ENCODE measurements at places on chromosomes 5 and 9. TPM values are rescaled to one million over a fixed set of nuclear protein-coding genes. Genes with fewer than 3 reads are reported as not detected.
A peak's percentile ranks its signal among the peaks of the same experiment; 100 is the strongest.

Gene PCDH12
- 0.42 TPM for polyA plus RNA-seq

Gene ENHO
- 9.4 TPM for polyA plus RNA-seq

Gene TSLP
- polyA plus RNA-seq = 0.36 TPM

Gene PCDHB6
- not detected for polyA plus RNA-seq

Gene PCA3
- polyA plus RNA-seq = 0.15 TPM

Gene SIT1
- not detected for polyA plus RNA-seq

DNA sequence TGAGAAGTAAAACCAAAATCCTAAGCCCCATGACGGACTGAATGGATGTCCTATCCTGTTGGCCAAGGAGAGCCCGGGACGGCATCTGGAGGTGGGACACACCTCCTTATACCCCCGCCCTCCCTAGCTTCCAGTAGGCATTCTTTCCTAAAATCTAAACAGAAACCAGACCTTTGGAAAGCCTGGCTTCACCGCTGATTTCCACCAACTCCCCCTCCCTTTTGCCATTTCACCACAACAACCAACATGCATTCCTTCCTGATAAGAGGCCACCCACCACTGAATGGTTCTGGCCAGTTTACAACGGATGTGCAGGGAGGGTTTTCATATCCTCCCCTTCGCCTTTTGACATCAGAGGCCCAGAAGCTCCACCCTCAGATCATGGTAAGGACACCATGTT lies 9.2 kb upstream of the RARS1 start:
- H3K27ac ChIP-seq = no peak overlapping the region
- no peaks in the 10 kb centered on the region for H3K27me3 ChIP-seq
- H3K4me3 ChIP-seq = no peak overlapping the region
- H3K36me3 ChIP-seq = no peaks in the 10 kb centered on the region
- no peak for DNase-seq

GRCh38 chr9:16154521-16155078 lies 601.8 kb downstream of the CCDC171 start:
- H3K4me1 ChIP-seq = peaks cover 23% of the 10 kb centered on the region
- H3K36me3 ChIP-seq = no peaks in the 10 kb centered on the region
- H3K27ac ChIP-seq = no peak overlapping the region
- no peaks in the 10 kb centered on the region for H3K27me3 ChIP-seq
- peak; percentile 83 for DNase-seq

DNA sequence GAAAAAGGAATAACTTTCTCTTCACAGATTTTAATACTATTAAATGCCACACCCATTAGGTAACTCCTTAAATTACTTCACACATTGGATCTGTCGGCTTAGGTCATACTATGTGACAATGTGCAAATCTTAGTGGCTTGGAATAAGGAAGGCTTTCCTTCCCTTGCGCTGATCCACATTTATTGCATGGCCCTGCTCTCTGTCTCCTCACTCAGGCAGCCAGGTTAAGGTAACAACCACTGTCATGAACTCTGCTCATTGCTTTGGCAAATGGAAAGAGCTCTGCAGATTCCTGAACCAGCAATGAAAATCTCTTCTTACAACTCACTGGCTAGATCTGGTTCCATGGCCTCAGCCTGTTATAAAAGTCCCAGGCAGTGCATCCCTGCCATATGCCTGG lies 121.9 kb upstream of the NFIB start:
- no peaks in the 10 kb centered on the region for H3K4me1 ChIP-seq
- no peaks in the 10 kb centered on the region for H3K27me3 ChIP-seq
- H3K27ac ChIP-seq = no peak overlapping the region
- DNase-seq = no peak
- no peak overlapping the region for H3K4me3 ChIP-seq
- no peaks in the 10 kb centered on the region for H3K36me3 ChIP-seq

GRCh38 chr9:110291921-110292557 lies 35.7 kb upstream of the TXN start:
- no peak for DNase-seq
- H3K36me3 ChIP-seq = no peaks in the 10 kb centered on the region
- H3K27ac ChIP-seq = no peak overlapping the region
- H3K27me3 ChIP-seq = no peaks in the 10 kb centered on the region

DNA sequence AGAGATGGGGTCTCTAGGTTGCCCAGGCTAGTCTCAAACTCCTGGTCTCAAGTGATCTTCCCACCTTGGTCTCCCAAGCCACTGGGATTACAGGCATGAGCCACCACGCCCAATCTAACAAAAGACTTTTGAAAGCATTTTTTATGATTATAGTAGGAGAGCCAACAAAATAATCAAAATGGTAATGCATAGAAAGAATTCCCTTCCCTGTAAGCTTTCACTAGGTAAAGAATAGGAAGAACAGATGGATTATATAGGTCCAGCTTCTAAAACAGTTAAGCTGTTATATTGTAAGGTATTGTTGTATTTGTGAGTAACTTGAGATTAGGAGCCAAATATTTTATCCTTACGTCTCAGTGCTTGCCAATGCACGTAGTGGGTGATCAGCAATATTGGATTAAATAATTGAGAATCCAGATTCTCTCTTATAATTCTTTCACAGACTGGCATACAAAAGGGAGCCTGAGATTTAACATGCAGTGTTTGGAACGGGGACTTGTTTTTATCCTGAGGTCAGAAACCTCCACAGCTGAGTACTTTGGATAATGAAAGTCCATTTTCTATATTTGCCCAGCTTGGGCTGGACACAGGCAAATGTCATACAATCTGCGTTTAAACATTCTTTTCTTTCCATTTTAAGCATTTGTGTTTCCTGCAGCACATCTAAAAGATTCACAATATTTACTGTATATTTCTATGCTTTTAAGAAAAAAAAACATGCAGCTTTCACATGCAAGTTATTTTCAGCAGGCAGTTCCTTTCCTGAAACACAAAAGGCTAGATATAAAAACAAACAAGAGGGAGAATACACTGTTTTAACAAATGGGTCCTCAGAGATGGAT lies 238.4 kb downstream of the ARRDC3 start:
- peaks cover 5% of the 10 kb centered on the region for H3K4me1 ChIP-seq
- H3K27me3 ChIP-seq = no peaks in the 10 kb centered on the region
- H3K36me3 ChIP-seq = no peaks in the 10 kb centered on the region
- H3K27ac ChIP-seq = no peak overlapping the region
- no peak overlapping the region for H3K4me3 ChIP-seq

- no peaks in the 10 kb centered on the region for H3K36me3 ChIP-seq
- no peak for DNase-seq
- no peaks in the 10 kb centered on the region for H3K4me1 ChIP-seq
- no peak overlapping the region for H3K4me3 ChIP-seq
- H3K27me3 ChIP-seq = no peaks in the 10 kb centered on the region
Observed at GRCh38 chr5:112257005-112257404, 162.1 kb downstream of the EPB41L4A start.

GRCh38 chr5:173119719-173120118 lies 24.6 kb upstream of the BNIP1 start:
- DNase-seq = no peak
- H3K36me3 ChIP-seq = no peaks in the 10 kb centered on the region
- no peaks in the 10 kb centered on the region for H3K27me3 ChIP-seq
- no peak overlapping the region for H3K4me3 ChIP-seq
- H3K4me1 ChIP-seq = no peaks in the 10 kb centered on the region

- no peak overlapping the region for H3K4me3 ChIP-seq
- DNase-seq = no peak
- peaks cover 62% of the 10 kb centered on the region for H3K4me1 ChIP-seq
- no peaks in the 10 kb centered on the region for H3K36me3 ChIP-seq
Observed at GRCh38 chr5:124650147-124650561, 96.3 kb downstream of the ZNF608 start.

DNA sequence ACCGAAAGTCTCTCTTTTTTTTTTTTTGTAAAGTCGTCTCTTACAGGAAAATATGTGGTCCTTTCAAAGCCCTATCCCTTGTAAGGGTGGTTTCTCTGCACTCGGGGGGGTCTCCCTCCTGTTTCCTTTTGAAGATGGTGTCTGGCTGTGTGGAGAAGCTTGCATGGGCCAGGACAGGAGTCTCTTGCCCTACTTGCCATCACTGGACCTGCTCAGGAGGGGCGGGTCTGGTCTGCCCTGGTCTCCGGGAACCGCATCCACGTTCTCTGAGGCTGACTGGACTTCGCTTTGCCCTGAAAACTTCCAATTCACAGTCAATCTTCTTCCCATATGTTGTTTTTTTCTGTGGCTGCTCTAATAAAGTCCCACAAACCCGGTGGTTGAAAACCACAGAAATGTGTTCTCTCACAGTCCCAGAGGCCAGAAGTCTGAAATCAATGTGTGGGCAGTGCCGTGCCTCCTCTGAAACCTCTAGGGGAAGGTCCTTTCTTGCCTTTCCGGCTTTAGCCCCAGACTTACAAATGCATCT lies 92.9 kb upstream of the IER5L start:
- no peak for DNase-seq
- no peaks in the 10 kb centered on the region for H3K36me3 ChIP-seq
- no peak overlapping the region for H3K4me3 ChIP-seq
- H3K27ac ChIP-seq = no peak overlapping the region
- H3K27me3 ChIP-seq = no peaks in the 10 kb centered on the region

DNA sequence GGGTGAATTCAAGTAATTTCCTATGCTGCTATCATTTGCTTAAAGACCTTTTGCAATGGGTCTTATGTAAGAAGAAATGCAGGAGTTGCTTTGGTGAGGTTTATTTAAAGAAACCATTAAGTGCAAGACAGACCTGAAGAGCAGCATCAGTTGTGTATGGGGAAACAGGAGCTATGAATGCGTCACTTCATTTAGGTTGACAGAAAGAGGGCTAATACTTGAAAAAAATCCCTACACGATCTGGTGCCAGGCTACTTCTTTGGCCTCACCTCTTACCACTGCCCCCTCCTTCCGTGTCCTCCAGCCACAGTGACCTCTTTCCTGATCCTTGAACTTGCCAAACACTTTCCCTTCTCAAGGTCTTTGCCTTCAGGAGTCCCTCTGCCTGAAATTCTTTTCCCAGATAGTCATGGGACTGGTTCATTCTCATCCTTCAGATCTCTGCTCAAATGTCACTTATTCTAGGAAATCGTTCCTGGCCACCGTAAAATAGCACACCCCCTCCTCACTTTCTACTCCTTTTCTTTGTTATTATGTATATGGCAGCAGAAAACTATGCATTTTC lies 1.4 kb upstream of the JAK2 start:
- H3K27me3 ChIP-seq = no peaks in the 10 kb centered on the region
- peaks cover 26% of the 10 kb centered on the region for H3K4me1 ChIP-seq
- DNase-seq = no peak
- H3K36me3 ChIP-seq = no peaks in the 10 kb centered on the region
- peak overlapping the region; percentile 100 for H3K27ac ChIP-seq

GRCh38 chr5:30401479-30402058 lies 791.9 kb upstream of the CDH6 start:
- no peaks in the 10 kb centered on the region for H3K27me3 ChIP-seq
- H3K4me3 ChIP-seq = no peak overlapping the region
- H3K36me3 ChIP-seq = no peaks in the 10 kb centered on the region
- H3K4me1 ChIP-seq = no peaks in the 10 kb centered on the region
- peak; percentile 58 for DNase-seq
- H3K27ac ChIP-seq = no peak overlapping the region

- H3K27ac ChIP-seq = no peak overlapping the region
- peaks cover 4% of the 10 kb centered on the region for H3K4me1 ChIP-seq
- no peaks in the 10 kb centered on the region for H3K36me3 ChIP-seq
- no peaks in the 10 kb centered on the region for H3K27me3 ChIP-seq
Observed at GRCh38 chr9:77440057-77440456, 208.1 kb downstream of the GNA14 start.

All from hepatocyte (in vitro differentiated cells).